Fibroblast of the aortic adventitia (primary cell): ENCODE measurements at places on chromosomes 5 and 9. TPM values are rescaled to one million over a fixed set of nuclear protein-coding genes. Genes with fewer than 3 reads are reported as not detected.

DNA sequence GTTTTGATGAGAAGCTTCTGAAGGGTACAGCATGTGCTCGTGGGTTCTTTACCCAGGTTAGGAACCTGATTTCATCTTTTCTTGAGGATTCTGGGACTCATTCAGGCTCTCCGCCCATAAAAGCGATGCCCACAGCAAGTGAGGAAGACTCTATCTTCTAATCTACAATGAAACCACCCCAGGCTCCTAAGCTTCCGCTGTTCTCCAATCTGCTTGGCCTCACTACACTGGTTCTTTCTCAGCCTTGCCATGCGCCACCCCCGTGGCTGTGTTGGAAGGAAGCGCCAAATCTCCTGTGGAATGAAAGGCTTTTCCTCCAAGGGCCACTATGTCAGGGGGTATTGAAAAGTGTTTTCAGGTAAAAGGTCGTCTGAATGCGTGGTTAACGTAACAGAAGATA lies 135.6 kb downstream of the MYO10 start:
- DNase-seq = no peak

HRH2 gene
- under 0.01 TPM in 1 of 2 replicates, not detected in the other for total RNA-seq

DNA sequence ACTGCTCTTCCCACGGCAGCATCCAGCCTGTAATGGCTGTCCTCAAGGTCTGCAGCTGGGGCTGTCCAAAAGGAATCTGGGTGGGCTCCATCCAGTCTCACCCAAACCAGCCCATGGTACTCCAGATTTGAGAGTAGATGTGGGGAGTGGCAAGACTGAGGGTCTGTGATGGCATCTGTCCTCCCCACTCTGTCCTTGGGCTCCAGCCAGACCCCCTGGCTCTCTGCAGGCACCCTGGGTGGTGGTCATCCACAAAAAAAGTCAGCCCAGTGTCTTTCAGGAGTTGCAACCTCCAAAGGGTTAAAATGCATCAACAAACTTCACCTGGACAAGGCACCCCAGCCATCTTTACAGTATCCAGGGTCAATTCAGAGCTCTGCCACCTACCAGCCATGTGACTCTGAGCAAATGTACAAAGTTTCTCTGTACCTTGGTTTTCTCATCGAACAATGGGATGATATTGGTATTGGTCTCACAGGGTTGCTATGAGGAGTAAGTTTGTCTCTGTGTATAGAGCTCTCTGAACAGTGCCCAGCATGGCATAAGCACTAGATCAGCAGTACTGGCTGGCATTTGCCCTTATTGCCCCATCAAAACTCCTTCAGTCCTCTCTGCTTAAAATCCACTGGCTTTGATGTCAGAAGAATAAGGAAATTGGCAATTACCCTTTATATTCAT lies 7.3 kb upstream of the S1PR3 start:
- DNase-seq = no peak

EFNA5 gene
- total RNA-seq = 2.1 and 33.1 TPM in 2 replicates

DNA sequence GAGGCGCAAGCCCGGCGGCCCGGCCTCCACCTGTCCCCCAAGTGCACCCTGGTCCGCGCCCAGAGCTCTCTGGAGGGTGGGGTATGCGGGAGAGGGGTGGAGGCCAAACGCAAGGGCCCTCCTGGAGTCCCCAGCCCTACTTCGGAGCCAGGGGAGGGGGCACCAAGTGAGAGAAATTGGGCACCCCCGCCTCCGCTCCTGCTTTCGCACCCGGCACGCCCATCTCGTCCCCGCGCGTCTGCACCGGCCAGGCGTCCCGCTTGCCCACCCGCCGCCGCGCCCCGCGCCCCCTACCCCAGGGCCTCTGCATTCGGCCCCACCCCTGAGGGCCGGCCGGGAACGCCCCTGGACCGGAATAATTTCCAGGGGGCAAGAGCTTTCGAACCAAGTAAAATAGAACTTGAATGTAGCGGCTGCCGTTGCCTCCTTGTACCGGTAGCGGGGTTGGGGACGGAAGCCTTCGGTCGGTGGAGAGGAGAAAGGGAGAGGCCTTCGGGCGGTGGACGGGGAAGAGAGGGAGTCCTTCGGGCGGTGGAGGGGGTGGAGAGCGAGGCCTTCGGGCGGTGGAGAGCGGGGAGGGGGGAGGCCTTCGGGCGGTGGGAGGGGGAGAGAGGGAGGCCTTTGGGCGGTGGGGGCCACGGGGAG lies 694 bp upstream of the PHPT1 start:
- DNase-seq = no peak

DNA sequence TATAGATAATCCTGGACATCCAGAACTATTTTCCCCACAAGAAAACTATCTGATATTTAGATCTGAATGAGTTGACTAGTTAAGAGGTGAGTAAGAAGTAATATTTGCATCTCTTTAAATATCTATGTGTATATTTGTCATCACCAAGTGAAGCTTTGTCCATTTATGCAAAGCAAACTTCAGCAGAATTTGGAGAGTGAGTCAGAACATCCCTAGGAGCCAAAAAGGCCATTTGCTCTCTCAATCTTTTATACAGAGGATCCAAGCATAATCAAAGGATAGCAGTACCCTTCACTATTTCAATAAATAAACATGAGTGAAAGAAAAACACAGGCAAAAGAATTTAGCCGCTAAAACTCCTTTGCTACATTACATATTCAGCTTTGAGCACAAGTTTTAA lies 454.4 kb downstream of the NR2F1-AS1 start:
- DNase-seq = peak; percentile 33

GRCh38 chr5:62886603-62887315 lies 308.1 kb downstream of the LRRC70 start:
- DNase-seq = no peak

- DNase-seq = no peak
Measured at GRCh38 chr9:14978022-14979000, 68.1 kb upstream of the FREM1 start.

SH2D3C gene
- 0.18 and 6.0 TPM in 2 replicates for total RNA-seq

GRCh38 chr5:55657443-55657842 lies 54.7 kb downstream of the SLC38A9 start:
- DNase-seq = no peak

DNA sequence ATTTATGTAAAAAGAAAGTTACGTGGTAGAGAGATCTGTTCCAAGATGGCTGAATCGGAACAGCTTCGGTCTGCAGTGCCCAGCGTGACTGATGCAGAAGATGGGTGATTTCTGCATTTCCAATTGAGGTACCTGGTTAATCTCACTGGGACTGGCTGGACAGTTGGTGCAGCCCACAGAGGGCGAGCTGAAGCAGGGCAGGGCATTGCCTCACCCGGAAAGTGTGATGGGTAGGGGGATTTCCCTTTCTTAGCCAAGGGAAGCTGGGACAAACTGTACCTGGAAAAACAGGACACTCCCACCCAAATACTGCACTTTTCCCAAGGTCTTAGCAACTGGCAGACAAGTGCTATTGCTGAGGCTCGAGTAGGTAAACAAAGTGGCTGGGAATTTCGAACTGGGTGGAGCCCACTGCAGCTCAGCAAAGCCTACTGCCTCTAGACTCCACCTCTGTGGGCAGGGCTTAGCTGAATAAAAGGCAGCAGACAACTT lies 13.1 kb upstream of the HSD17B4 start:
- DNase-seq = no peak

PCDHGB5 gene
- total RNA-seq = 8.5 and 19.9 TPM in 2 replicates

DNA sequence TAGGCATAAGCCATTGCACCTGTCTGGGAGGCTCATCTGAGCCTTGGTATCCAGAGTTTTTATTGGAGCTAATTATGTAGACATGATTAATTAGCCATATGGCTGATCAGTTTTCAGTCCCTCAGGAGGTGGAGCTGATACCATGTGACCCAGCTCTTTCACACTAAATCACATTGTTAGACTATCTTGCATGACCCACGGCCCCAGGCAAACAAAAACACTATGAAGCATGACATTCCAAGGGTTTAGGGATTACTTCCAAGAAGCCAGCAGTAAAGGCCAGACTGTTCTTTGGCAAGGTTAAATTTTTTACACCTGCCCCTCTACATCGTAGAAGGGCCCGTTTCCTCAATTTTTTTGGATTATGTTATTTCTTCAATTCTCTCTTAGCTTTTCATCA lies 5.0 kb upstream of the C5orf24 start:
- DNase-seq = no peak

GRCh38 chr5:57435701-57436134 lies 46.9 kb downstream of the ACTBL2 start:
- DNase-seq = peak; percentile 100

C9orf50 gene
- total RNA-seq = 0.98 TPM in 1 of 2 replicates, not detected in the other

- no peak for DNase-seq
Measured at GRCh38 chr9:109166771-109167601, at the start of gene FRRS1L. Gene FRRS1L (minus strand): TSS chr9:109167249. CDS start chr9:109167138, 111 bp downstream.

DNA sequence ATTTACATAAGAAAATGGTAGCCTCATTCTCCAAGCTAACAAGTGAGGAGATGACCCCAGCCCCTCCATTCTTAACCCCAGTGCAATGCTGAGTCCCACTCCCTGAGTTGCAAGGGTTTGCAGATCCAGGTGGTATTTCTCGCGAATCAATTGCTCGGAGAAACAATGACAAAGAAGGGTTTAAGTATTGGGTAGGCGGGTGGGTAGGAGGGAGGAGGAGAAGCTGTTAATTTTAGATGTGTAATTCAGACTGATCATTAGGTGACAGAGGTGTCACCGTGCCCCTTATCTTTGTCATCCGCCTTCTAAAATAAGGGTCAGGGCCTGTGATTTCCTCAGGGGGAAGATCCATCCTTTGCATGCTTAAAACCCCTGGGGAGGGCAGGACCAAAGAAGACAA lies 17.0 kb upstream of the SH3RF2 start:
- DNase-seq = no peak

CER1 gene
- not detected in 2 replicates for total RNA-seq

RUFY1 gene
- 53.0 and 143 TPM in 2 replicates for total RNA-seq

- no peak for DNase-seq
Measured at GRCh38 chr5:21654556-21654955, 1198.6 kb downstream of the CDH12 start.

GRCh38 chr5:164394686-164395194 lies 889.3 kb downstream of the MAT2B start:
- no peak for DNase-seq

- peak; percentile 40 for DNase-seq
Measured at GRCh38 chr5:74199005-74199404, 441.5 kb downstream of the ENC1 start.

TPPP gene
- total RNA-seq = not detected in 2 replicates

DNA sequence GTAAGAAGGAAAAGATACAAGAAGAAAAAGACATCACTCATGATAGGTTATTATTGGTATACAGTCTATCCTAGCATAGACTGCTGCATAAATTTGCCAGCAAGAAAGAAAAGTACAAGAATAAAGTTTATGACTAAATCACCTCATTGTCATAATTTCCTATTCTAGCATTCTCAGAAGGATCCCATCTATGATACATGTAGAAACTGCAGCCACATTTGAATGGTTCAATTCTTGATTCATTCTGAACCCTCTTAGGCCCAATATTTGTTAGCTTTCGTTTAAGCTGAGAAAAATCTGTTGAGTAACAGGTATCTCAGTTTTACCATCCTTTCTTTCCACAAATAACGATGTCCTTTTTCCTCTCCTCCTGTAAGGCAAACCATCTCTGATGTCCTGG lies 21.2 kb downstream of the INVS start:
- no peak for DNase-seq

GRCh38 chr5:91007780-91008402 lies 375.2 kb downstream of the ARRDC3 start:
- no peak for DNase-seq

- DNase-seq = no peak
Measured at GRCh38 chr5:539469-540070, 15.3 kb upstream of the SLC9A3 start.

- DNase-seq = peak; percentile 20
Measured at GRCh38 chr5:132661231-132662003, 3.4 kb downstream of the IL13 start.

DNA sequence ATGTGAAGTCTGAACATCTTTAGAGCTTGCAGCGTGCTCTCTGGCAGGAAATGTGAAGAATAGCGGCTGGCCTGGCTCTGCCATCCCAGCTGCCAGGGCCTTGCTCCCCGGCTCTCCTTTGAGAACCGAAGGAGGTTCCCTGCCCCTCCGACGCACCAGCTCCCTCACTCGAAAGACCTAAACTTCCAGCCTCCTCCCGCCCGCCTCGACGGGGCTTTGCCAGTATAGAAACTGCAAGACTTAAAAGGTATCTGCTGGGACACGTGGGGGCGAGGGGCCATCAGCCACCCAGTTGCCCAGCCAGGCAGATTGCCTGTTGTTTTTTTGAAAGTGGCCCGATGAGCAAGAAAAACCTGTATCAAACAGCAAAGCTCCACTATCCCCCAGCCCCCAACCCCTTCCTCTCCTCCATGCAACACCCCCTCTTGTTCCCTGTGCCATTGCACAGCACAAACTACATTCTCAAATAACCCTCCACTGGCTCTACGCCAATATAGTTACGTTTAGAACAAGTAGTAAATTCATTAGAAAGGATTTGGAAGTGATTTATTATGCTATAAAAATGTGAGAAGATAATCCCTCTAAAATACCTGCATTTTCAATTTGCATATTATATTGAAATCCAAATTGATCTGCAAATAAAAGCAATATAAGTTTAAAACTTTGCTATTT lies 331.9 kb downstream of the MED10 start:
- no peak for DNase-seq

PCDHAC1 gene
- total RNA-seq = 0.16 TPM in 1 of 2 replicates, not detected in the other

DNA sequence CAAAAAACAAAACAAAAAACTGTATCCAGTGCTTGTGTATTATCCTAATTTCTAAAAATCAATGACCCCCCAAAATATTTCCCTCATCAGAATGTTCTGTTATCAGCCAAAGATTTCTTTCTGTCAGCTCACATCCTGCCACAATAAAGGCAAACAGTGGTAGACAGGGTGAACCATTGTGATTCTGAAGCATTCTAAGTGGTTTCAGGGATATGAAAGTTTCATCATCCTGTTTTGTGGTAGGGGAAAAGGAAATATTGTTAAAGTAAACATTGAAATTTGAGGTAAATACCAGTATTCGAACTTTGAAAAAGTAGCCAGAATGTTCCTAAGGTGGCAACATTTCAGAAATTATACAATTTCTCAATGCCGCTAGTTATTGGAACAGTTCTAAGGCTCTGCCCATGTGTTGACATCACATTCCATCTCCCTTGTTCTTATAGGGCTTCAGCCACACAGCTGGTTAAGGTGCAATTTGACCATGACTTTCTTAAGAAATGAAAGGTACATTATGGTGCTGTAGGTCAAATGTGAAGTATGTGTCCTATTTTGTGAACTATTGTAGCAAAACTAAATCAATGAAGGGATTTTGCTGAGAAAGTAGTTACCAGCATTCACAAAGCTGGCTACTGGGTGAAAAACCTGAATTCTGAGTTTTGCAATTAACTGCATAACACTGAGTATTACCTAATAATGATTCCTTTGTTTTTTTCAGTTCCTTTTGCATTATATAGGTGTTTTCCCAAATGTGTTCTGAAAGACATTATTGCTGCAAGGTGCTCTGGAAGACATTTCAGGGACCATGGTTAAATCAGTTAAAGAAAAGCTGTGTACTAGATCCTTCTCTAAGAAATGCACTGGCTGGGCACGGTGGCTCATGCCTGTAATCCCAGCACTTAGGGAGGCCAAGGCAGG lies 107.6 kb upstream of the RASGRF2 start:
- DNase-seq = no peak

- DNase-seq = peak; percentile 93
Measured at GRCh38 chr5:142322747-142323479, 1.9 kb downstream of the SPRY4 start.
